Activated T-cell treated with anti-CD3 and anti-CD28 coated beads, Interleukin-2, amount 50 U/mL, for 48 hours (primary cell): ENCODE measurements at places on chromosomes 5 and 9.
A peak's percentile ranks its signal among the peaks of the same experiment; 100 is the strongest.

- DNase-seq, result no peak
Measured at GRCh38 chr5:113237893-113238292, 196.9 kb downstream of the TSSK1B start.

GRCh38 chr9:82206946-82207345, 218.4 kb downstream of the SPATA31D1 start:
- DNase-seq, result no peak

- DNase-seq, result no peak
Measured at GRCh38 chr5:21152611-21153010, 1164.6 kb upstream of the CDH18 start.

DNA sequence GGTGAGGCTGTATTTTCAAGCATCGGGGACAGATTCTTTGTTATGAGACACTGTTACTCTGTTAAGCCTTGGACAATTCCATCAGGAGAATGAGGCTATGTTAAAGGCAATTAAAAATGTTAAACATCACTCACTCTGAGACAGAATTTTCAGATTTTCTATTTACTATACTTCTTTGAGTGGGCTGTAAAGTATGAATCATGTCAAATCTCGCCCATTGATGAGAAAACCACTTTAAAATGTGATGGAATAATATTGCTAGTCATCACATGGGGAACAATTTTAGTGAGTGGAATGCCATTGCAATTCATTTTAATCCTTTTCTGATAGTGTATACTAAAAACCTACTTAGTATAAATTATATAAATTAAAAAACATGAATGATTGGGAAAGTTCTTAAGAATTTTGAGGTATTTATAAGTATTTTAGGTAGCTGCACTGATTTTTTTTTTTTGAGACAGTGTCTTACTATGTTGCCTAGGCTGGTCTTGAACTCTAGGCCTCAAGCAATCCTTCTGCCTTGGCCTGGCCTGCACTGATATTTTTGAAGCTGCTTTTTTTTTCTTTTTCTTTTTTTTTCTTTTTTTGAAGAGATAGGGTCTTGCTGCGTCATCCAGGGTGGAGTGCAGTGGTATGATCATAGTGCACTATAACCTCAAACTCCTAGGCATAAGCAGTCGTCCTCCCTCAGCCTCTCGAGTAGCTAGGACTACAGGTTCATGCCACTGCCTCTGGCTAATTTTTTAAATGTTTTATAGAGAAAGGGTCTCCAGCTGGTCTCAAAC, 73.2 kb downstream of the KIAA1958 start:
- no peak for DNase-seq

GRCh38 chr5:96743065-96743768, 64.5 kb downstream of the ERAP1 start:
- DNase-seq, result no peak

DNA sequence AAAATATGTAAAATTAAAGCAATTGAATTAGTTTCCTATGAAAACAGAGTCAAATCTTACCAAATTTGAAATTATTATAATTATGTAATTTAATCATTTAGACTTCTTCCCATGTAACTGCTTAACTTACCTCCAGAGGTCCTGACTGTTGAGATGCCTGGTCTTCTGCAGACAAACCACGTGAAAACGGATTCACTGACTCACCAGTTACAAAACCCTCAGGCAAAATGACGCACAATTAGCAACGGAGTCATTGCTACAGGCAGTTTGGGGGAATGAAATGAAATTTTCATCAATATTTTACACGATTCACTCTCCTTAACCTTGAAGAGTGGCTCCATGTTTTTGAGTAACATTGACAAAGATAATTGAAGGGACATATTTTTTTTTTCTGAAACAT, 460.8 kb downstream of the MTRR start:
- DNase-seq, result no peak

- peak; percentile 60 for DNase-seq
Measured at GRCh38 chr9:137606005-137606621, 627 bp downstream of the ARRDC1 start.

DNA sequence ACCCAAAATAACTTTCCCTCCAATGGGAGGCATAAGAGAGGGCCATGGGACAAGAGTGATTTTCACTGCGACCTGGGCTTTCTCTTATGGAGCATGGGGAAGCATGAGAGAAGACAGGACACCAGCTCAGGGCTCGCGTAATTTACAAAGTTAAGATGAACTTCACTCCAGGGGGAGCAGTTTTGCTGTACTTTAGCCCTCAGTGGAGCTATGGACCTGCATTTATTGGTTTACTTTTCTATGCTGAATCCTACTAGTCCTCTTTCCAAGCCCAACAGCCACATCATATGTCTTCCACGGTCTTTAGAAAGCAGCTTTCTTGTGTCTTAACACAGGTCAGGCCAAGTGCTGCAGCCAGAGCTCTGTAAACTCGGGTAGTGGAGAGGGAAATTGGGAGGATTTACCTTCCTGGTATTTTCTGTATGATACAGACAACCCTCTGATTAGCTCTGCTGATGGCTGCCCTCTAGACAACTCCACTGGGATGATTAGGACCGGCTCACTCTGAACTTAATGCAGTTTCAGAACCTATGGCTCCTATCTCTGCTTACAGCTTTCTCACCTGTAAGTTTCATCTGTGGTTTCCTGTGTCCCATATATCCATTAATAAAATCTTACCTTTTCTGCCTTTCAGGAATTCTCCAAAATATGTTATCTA, 581.0 kb upstream of the RORB start:
- no peak for DNase-seq

- DNase-seq, result no peak
Measured at GRCh38 chr5:35476036-35476435, 141.6 kb upstream of the SPEF2 start.

- no peak for DNase-seq
Measured at GRCh38 chr5:90747175-90747574, 188.6 kb downstream of the ADGRV1 start.

- DNase-seq, result peak; percentile 31
Measured at GRCh38 chr9:33506626-33507370, 17.3 kb upstream of the ANKRD18B start.

- DNase-seq, result no peak
Measured at GRCh38 chr9:33113799-33114547, 37.5 kb upstream of the SMU1 start.

DNA sequence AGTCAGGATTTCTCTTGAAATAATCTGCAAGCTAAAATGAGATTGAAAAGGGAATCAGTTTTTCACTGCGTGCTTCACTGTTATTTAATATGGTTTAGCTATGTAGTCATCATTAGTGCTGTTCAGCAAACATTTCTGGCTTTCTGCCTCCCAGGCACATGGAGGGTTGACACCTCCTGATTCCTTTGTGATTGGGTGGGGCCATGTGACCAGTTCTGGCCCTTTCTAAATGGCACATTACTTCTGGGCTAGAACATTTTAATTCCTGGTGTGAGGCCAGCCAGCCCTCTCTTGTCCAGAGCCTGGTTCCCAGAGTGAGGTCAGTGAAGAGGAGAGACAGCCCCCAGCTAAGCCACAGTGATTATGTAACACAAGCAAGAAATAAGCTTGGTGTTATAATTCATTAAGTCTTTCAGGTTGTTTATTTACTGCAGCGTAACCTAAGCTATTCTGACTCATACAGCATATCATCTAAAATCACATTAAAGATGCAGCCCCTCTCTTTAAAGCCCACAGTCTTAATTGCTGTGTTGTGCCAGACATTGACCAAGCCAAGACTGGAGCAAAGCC, 17.4 kb upstream of the ARSI start:
- no peak for DNase-seq

DNA sequence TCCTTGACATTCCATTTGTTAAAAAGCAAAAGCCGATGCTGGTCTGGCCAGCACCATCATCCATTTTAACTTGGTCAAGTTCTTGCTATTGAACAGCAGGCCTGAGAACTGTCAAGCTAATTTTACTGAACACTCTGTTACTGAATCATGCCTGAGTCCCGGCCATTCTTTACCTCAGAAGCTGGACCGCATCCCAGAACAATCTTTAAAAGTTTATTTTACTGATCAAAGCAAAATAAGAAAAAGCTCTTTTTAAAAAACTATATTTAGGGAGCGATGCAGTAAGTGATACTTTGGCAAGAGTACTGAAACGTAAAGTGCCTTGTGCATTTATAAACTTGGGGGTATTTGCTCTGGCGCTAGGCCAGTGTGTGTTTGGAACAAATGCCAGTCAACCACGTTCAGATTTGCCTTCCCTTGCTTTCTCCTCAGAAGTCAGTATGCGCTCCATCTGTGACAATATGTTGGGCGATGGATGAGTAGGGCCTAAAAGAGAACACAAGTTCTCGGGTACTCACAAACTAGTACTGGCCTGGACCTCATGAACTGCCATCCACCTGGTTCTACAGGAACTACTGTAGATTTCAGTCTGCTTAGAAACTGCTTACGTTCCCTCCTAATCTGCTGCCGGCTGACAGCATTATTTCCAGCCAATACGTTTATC, 161.9 kb downstream of the MAPKAP1 start:
- no peak for DNase-seq

GRCh38 chr5:129345213-129345924, 114.7 kb upstream of the ADAMTS19 start:
- DNase-seq, result no peak

GRCh38 chr9:119278171-119278570, 91.1 kb downstream of the BRINP1 start:
- DNase-seq, result no peak

- DNase-seq, result no peak
Measured at GRCh38 chr5:141529873-141530272, 41.0 kb downstream of the PCDHGC5 start.

DNA sequence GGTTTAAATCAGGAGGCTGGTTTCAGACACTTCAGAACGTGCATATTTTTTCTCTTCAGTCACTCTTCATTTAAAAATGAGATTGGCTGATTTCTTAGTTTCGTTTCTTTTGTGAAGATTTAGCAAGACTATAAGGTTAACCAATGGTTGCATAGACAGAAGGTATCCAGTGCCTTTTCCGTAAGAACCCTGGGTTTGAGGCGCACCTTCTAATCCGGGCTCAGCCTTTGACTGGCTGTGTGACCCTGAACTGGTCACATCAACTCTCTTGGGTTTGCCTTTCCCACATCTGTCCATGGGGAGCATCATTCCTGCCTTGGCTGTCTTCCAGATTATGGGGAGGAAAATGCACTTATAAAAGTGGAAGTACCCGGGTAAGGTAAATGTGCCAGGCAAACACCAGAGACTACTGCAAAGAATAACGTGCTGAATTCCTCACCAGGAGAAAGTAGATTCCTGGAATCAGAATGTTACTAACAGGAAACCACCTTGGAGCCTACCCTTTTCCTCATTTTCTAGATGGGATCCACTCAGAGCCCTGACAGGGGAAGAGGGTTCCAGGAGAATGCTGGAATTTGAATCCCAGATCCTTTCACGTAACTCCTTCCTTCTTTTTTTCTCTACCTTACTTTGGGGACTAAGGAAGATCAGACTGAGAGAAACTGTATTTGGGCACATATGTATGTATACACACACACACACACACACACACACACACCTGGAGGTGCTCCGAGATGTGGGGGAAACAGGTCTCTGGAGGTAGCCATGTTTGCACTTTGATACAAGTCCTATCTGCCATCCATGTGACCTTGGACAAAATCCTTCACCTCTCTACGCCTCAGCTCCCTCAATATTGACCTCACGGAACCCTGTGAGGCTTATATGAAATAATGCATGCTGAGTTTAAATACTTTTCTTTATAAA, 6.8 kb downstream of the HAND1 start:
- DNase-seq, result no peak

DNA sequence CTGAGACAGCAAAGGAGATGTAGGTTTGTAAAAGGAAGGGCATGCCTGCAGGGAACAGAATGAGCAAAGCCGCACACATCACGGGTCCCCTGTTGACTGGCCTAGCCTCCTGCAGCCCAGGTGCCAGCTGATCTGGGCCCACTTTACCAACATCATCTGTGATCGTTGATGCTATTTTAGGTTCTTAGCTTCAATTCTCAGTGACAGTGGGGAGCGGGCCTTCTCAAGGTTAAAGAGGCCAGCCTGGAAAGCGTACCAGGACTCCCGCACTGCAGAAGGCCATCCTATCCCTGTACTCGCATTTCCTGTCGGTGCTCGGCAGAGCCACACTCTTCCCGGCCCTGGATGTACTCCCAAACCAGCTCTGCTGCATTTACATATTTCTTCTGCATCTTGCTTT, 213.5 kb upstream of the IRX1 start:
- no peak for DNase-seq

DNA sequence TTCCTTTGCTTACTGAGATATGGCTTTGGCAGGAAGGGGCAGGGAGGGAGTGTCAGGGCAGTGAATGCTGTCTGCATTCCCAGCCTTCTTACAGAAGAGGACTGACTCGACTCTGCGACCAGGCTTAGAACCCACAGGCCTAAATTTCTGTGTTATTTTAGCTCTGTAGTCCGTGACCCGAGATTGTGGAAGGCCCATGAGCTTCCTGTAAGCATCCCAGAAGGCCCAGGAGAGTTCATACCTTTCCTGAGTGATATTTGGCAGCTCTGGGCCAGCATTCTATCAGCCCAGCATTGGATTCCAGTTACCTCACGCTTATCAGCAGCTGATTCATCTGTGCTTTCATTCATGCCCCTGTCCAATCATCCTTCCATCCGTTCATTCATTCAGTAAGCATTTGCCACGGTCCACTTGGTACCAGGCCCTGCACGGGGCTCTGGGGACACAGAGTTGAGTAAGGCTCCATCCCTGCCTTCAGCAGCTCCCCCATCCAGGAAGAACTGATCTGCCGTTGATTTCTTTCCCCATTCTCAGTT, 28.2 kb upstream of the RPL26L1 start:
- DNase-seq, result no peak

- DNase-seq, result no peak
Measured at GRCh38 chr9:88221105-88221504, 82.8 kb upstream of the SPATA31C2 start.

DNA sequence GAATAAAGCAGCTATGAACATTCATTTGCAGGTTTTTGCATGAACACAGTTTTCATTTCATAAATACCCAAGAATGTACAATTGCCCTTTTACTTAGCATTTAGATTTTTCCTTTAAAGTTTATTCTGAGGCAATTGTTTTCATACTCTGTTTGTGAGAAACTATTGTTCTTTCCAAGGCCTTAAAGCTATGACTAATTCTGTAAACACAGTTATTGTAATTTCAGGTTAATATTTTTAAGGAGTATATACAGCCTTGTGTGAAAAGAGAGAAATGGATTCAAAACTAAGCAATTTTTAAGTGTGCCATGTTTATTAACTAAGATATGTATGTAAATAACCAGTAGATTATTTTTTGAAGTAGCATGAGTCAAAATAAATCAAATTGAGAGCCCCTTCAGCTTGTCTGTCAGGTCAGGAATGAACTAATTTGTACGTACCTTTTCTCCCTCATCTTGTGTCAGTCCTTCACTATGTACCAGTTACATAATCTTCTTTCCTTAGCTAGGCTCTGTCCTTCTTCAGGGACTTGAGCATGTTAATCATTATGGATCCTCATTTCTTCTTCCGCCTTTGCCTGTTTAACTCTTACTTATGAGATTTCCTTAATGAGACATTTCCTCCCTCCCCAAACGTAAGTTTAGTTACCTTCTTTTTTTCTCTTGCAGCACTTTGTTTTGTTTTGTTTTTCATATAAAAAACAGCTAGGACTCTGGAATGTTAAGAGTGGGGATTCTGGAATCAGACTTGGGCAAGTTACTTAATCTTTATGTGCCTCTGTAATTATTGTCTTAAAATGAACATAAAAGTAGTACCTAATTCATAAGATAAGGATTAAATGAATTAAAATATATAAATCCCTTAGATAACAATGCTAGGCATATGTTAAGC, 63.6 kb downstream of the NIPBL start:
- DNase-seq, result no peak

- DNase-seq, result no peak
Measured at GRCh38 chr5:85452322-85453025, 1067.8 kb upstream of the EDIL3 start.

- DNase-seq, result no peak
Measured at GRCh38 chr9:28135549-28135948, 562.3 kb upstream of the C9orf72 start.
